ENCODE measurements at places on chromosomes 11 and 22.
A peak's percentile ranks its signal among the peaks of the same experiment; 100 is the strongest.

DNA sequence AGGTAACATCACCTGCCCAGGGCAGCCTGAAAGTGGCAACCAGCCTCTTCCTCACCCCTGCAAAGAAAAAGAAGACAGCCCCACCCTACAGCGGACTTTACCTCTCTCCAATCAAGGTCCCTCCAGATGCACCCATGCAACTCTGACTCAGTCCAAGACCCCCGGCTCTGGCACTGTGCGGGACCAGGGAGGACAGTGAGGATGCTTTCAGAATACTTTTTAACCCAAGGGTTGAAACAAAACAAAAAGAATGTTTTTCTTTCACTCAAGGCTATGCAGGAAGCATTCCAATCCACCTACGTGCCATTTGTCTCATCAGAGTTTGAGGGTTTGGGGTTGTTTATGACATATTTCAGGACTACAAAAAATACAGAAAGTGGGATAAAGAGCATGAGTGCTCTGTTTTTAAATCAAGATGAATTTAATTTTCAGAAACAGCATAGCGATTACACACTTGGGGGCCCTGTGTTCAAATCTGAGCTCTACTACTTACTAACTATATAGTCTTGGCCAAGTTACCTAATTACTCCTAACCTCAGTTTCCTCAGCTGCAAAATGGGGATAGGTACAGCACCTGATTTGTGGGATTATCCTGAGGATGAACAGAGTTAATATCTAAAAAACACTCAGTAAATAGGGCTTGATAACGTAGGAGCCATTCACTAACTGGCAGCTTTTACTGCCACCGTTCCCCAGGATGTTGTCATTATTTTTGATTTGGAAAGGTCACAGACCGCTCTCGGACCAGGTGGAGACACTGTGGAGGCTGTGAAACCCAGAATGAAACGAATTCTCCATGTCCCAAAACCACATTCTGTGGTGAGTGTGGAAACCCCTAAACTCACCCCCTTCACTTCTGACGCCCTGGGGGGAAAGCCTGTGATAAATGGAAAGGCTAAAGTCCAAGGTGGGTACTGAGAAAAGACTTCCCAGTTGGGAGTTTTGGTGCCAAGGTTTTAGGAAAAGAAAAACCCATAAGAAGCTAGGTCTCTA, 5.6 kb downstream of the PLAAT3 start:
- DNase-seq: peak; percentile 29

GRCh38 chr11:95821640-95822039, 31.3 kb downstream of the CEP57 start:
- no peak for DNase-seq

DNA sequence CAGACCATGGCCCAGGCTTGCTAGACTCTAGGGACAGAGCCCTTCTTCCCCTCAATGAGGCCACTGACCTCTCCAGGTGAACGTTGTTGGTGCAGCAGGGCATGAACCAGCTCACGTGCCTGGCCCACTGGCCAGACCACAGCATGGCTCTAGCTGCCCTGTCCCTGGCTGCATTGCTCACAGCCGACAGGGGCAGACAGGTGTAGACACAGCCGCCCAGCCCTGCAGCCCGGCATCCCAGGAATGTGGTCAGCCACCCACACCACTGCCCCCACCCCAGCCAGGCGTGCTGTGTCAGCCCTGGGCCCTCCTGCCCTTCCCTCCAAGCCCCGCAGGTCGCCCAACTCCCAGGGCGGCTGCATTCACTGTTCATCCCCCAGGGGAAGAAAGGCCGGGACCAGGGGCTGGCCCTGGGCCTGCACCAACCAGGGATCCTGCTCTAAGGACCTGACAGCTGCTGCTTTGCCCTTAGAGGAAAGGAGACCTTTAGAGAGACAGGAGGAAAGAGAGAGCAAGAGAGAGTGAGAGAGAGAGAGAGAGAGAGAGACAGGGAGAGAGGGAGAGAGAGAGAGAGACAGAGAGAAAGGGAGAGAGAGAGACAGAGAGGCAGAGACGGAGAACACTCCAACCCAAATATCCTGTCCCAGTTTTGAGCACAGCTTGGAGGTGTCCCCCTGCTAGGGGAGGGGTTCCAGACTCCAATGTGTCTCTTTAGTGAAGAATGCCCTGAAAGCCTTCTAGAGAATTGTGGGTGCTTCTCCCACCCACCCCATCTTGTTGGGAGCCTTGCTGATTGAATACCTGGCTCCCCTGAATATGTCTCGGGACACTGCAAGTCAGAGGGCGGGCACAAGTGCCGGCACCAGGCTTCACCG, 44.2 kb upstream of the LINC01488 start:
- no peak for DNase-seq

GRCh38 chr11:3959015-3959902, 103.8 kb downstream of the STIM1 start:
- peak; percentile 61 for DNase-seq

- DNase-seq: no peak
Observed at GRCh38 chr11:47052165-47052564, 115.6 kb downstream of the CSTPP1 start.

- no peak for DNase-seq
Observed at GRCh38 chr11:132072858-132073211, 702.4 kb downstream of the NTM start.

DNA sequence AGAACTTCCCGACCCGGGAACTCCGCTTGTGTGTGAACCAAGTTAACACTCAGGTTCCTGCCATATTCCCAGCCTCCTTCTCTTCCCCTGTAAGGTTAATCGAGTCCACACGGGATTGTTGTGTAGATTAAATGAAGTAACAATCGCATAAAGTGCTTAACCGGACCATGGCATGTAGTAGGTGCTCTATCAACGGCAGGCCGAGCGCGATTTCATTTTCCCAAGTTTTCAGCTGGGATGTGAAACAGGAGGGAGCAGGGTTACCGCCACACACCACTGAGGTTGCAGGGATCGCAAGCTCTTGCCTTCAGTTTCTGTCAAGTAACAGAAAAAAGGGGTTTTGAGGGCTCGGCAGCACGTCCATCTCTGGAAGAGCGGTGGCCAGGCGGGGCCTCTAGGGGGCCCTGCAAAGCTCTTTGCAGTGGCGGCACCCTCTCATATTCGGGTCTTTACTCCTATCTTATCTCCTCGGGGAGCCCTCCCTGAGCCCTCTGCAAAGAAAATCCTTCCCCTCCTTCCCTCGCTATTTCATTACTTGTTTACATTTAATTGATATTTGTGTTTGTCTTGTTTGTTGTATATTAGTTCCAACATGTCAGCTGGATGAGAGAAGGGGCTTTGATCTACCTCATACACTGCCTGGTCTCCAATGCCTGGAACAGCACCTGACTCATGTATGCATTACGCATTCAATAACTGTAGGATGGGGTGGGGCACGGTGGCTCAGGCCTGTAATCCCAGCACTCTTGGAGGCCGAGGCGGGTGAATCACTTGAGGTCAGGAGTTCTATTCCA, 816 bp upstream of the PLEKHA7 start:
- no peak for DNase-seq

GRCh38 chr22:49575703-49576081, 252.0 kb downstream of the BRD1 start:
- DNase-seq: no peak

DNA sequence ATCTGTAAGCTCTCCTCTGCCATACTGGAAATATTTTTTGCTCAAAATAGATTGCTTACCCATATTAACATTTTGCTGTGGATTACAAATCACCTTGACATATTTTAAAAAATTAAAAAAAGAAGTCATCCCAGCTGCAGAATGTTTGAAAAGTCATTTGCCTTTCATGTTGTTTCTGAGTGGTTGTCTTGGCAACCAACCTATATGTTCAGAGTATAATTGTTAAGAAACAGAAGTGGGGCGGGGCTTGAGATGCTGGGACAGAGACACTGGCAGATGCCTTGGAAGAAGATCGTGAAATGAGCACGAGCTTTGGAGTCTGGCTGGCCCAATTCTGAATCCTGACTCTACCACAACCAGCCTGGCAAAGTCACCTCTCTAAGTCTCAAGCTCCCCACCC, 348.2 kb downstream of the LARGE1 start:
- DNase-seq: no peak

- DNase-seq: no peak
Observed at GRCh38 chr22:24023204-24023789, 12.2 kb downstream of the CABIN1 start.

DNA sequence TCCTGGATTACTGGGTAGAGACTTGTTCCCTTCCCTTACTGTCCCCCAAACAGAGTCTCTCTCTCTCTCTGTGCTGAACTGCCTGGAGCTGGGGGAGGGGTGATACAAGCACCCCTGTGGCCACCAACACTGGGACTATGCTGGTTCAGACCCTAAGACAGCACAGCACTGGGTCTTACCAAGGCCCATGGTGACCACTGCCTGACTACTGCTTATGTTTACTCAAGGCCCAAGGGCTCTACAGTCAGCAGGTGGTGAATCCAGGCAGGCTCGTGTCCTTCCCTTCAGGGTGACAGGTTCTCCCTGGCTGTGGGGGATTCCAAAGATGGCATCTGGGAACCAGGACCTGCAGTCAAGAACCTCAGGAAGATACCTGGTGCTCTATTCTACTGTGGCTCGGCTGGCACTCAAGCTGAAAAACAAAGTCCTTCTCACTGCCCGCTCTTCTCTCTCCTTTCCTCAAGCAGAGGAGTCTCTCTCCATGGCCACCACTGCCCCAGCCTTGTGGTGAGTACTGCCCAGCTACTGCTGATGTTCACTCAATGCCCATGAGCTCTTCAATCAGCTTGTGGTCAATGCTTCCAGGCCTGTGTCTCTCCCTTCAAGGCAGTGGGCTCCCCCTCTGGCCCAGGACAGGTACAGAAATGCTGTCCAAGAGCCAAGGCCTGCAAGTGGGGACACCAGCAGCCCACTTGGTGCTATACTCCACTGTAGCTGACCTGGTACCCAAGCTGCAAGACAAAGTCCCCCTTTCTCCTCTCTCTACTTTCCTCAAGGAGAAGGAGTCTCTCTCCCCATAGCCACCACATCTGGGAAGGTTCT, 41.8 kb upstream of the SHANK2 start:
- no peak for DNase-seq

GRCh38 chr22:20756846-20757245, 17.1 kb upstream of the SERPIND1 start:
- DNase-seq: no peak

DNA sequence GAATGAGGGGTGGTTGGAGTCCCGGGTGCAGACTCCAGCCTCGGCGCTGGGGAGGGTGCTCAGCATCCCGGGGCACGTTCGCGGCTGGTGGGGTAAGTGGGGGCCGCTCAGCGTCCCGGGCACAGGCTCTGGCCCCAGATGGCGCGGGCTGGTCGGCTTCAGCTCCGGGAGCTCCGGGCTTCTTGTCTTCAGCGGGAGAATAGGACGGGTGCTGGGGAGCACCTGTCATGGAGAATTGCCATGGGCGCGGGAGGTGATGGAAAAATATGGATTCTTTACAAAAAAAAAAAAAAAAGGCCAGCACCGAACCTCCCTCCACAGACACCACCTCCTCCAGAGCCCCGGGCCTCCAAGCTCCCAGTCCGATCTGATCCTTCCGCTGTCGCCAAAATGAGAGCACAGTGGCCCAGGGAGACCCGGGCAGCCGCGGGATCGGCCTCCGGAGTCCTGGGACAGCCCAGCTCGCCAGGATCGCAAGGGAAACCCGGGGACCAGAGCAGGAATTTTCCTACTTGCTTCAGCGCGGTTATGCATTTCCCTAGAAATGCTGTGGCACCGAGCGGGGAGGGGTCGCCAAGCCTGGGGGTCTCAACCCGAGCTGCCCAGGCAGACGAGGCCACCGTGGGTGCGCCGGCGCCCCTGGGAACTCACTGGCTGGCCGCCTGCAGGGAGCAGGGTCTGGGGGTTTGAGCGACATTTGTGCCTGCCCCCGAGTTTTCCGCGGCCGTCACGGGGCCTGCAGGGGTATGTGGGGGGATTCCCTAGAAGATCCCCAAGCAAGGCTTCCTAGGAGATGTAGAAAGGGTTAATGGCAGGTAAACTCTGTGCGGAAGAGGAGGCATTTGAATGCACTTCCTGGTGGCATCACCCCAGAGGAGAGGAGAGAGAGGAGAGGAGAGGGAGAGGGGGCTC, 1336.9 kb downstream of the BRD1 start:
- no peak for DNase-seq

All from fibroblast of skin of left biceps (primary cell).